ENCODE measurements at places on chromosomes 6 and 20. TPM values are rescaled to one million over a fixed set of nuclear protein-coding genes. Genes with fewer than 3 reads are reported as not detected.
A peak's percentile ranks its signal among the peaks of the same experiment; 100 is the strongest.

- DNase-seq: no peak
Measured at GRCh38 chr20:53937339-53937741, 133.1 kb downstream of the BCAS1 start.

DNA sequence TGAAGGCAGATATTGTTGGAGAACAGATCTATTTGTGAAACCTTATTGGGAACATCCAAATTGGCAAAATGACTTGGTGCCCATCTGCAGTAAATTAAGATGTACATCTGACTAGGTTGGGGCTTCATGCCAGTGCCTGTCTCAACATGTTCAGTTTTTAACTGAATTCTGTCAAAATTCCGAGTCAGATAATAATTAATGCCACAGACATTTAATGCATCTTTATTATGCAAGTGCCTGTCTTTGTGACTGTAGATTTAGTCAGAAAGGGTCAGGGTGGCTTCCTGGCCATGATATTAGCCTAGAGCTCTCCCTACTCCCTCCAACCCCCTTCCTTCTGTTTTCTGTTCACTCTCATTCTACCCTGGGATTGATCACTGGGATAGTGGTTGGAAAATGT lies 199.3 kb upstream of the FLRT3 start:
- DNase-seq: no peak

GRCh38 chr6:32177183-32177787 lies 920 bp upstream of the RNF5 start:
- DNase-seq: no peak

DNA sequence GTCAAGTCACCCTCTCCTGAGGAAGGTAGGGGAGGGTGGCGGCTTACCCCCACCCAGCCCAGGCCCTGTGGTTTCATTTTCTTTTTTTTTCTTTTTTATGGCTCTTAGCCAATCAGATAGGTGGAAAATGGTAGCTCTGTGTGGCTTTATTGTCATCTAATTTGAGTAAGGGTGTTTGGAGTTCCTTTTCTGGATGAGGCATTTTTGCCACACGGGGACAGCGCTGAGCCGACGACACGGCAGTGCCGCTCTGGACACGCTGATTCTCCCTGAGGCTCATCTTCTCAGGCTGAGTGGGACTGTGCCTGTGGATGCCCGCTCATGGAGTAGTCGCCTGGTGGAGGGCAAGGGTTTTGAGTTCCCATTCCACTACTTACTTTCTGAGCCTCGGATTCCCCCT lies 37.6 kb upstream of the ANGPT4 start:
- no peak for DNase-seq

GRCh38 chr6:80477591-80477990 lies 371.1 kb downstream of the BCKDHB start:
- no peak for DNase-seq

PTPRT gene
- total RNA-seq: not detected

DNA sequence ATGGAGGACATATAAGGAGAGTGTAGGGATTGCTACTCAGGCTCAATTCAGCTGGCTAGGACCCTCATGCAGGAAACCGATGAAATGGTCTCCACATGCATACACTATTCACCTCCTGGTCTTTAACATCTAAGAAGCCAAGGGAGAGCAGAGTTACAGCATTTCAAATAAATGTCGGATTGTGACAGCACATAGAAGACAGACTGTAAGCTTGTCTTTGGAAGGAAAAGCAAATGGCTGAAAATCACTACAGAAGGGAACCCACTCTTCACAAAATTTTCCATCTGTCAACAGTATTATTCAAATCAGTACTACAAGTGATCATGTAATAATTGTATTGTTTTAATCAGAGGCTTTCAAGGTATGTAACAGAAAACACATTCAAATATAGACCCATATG lies 72.9 kb downstream of the ATG5 start:
- no peak for DNase-seq

BMP7 gene
- total RNA-seq: 4.8 TPM

ZNF184 gene
- total RNA-seq: 24.1 TPM

KIFC1 gene
- total RNA-seq: 36.6 TPM

C20orf96 gene
- 1.6 TPM for total RNA-seq

LTB gene
- total RNA-seq: not detected

SNAI1 gene
- total RNA-seq: 0.12 TPM

GRCh38 chr6:34982424-34982852 lies 93.4 kb downstream of the ANKS1A start:
- DNase-seq: peak; percentile 36

DNA sequence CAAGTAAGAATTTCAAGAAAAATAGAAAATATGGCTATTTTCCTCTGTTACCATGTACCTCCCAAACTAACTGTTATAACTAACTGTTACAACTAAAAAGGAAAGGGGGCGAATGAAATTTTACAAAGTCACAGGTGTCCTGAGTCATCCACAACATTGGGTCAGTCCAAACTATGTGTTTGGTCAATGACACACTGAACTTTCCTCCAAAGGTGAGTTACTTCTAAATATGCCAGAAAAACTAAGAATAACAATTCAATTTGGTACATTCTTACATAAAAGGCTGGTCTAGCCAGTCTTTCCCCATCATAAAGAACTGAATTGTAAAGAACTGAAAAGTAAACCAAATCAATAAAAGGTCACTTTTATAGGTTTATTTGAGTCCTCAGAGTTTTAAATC lies 44.3 kb downstream of the ILRUN start:
- no peak for DNase-seq

- no peak for DNase-seq
Measured at GRCh38 chr6:163332575-163332974, 81.9 kb upstream of the QKI start.

DNA sequence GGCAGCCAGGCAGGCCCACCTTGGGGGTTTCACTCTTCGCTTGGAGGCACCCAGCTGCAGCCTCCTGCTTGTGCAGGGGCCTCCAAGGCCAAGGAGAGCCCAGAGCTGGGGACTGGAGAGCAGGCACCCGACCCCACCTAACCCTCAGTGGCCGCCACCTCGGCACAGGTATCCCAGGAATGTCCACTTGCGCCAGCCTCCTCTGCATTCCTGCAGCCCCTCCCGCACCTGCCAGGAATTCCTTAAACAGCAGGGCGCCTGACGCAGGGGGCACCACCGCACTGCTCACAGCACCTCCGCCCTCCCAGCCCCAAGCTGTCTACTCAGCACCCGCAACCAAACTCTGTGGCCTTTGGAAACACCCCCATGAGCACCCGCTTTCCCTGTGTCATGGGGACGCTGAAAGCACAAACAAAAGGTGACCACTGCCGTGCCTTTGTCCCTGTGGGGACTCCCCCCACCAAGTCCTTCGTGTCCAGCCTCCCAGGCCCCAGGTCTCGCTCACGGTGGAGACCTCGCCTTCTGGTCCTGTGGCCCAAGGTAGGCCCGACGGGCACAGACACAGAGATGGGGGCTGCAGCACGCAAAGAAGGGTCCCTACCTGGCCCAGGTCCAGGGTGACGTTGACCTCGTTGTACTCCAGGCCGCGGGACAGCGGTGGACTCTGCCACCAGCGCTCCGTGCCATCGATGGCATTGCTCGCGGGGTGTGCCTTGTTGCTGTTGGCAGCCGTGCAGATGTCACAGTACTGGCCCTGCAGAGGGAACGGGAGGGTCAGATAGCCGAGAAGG lies 5.1 kb downstream of the LAMA5 start:
- DNase-seq: no peak

CPXM1 gene
- 1.2 TPM for total RNA-seq

PGBD1 gene
- total RNA-seq: 4.6 TPM

SLC22A1 gene
- total RNA-seq: not detected

DNA sequence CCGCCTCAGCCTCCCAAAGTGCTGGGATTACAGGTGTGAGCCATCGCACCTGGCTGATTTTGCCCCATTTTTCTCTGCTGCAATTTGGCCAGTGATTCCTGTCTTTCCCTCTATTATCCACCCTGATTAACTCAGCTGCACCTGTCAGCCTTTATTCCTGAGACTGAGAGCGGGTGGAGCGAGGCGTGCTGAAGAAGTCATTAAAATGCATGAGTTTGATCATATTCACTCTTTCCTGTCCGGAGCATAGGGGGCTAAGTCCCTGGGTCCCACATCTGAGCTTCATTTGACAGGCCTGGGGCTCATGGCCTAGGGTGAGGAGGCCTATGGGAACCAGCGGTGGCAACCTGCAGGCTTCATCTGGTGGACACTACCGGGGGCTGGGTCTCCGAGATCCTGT lies 25.7 kb upstream of the CTNNBL1 start:
- no peak for DNase-seq

SMLR1 gene
- total RNA-seq: not detected

FAM162B gene
- 0.26 TPM for total RNA-seq
